ENCODE measurements at places on chromosomes 2 and 18.

- DNase-seq = no peak
These were observed 114.5 kb downstream of the TTC27 start for GRCh38 chr2:32742376-32742775.

- DNase-seq = no peak
These were observed 312.0 kb downstream of the GPD2 start for GRCh38 chr2:156748221-156748620.

DNA sequence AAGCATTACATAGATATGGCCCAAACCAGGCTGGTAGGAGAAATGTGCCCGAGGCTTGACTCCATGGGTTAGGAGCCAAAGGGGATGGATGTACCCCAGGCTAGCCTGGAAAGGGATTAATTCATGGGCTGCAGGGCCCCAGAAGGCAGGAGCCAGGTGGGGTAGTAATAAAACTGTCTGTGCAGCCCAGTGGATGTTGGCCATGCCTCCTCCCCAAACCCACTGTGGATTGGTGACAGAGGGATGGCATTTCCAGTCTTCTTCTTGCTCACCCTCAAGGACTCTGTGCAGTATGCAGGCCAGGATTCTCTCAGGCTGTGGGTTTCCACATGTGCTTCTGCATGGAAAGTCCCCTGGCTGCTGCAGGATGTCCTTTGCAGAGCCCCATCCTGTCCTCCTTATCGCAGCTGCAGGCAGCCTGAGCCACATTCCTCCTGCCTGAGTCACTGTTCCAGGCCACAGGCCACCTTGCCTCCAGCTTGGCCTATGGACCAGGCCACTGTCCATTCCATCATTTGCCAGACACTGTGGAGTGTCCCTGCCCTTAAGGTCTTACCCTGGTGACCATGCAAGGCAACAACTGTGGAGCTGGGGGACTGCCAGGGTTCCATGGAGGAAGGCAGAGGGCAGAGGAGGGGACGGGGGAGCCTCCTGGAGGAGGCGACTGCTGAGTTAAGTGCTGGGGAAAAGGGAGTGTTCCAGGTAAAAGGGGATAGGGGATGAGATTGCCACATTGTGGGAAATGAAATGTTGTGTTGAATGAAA lies 38.9 kb downstream of the INO80C start:
- DNase-seq = no peak

- no peak for DNase-seq
These were observed 77.8 kb downstream of the CTIF start for GRCh38 chr18:48616484-48617255.

- DNase-seq = no peak
These were observed 40.6 kb downstream of the DHX57 start for GRCh38 chr2:38835015-38835601.

GRCh38 chr18:76999077-76999476 lies 133.5 kb downstream of the MBP start:
- DNase-seq = no peak

GRCh38 chr2:105787376-105788318 lies 42.9 kb downstream of the NCK2 start:
- DNase-seq = no peak

GRCh38 chr2:866009-866680 lies 84.5 kb upstream of the SNTG2 start:
- DNase-seq = no peak

DNA sequence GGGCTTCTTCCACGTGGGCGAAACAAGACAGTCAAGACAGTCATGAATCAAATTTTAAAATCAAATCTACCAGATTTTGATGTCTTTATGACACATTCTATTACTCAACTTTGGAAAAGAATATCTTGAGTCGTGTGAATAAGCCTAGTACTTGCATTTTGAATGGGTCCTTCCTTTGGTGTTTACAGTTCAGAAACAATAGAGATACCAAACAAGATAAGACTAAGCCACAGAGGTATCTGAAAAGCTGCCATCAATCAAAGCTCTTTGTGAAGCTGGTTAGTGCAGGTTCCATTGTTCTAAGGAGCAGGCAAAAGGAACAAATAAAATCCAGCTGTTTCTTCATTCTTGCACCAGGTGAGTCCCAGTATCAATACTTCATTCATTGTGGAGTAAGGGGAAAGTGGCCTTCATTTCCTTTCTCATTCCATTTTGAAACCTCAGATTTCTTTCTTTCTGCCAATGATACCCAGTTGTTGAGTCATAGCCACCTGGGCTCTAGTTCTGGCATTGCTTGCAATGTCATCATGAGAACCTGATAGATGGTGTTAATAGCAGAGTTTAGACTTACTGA lies 151.7 kb upstream of the L3MBTL4 start:
- no peak for DNase-seq

- DNase-seq = no peak
These were observed 43.2 kb upstream of the CAB39 start for GRCh38 chr2:230669386-230669950.

DNA sequence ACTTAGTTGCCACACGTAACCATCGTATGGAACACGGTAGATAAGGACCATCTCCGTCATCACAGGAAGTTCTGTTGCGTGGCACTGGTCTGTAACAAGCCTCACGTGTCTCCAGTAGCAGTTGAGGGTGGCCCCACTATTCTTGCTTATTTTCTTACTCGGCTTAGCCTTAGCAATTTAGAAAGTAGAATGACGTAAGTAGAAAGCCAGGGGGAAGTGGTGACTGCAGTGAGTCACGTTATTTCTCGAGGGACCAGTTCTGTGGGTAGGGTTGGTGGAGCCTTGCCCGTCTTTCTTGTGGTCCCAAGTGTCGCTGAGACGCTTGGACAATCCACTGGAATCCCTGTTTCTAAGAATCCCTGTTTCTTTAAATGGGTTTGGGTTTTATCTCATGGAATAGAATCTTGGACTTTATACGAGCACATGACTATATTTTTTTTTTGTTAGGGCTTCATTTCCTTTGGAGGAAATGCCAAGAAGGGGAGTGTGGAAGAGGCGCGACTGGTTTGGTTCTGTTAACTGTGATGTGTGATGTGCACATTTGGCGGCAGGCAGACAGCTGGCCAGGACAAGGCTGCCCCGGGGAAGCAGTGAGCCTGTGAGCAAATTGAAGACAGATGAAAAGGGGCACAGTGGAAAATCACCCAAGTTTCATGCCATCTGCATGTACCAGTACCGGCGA lies 96.2 kb downstream of the CABLES1 start:
- no peak for DNase-seq

GRCh38 chr2:217268978-217269377 lies 409.1 kb upstream of the TNP1 start:
- no peak for DNase-seq

- DNase-seq = no peak
These were observed 215.5 kb upstream of the FIGN start for GRCh38 chr2:163951312-163951711.

DNA sequence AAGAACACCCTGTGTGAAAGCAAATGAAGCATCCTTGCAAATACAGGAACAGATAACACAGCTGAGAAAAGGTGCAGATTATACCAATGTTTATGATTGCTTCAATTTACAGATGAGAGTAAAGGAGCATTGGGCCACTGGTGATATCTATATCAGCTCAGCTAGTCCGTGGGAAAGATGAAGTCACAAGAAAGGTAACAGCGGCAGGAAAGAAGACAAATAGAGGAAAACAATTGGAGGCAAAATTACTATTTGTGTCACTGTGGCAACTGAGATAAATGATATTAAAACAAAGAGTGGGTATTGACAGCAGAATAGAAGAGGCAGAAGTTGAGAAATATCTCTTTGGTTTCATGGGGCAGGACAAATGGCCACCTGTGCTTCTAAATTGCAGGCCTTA lies 121.2 kb upstream of the CAVIN2 start:
- no peak for DNase-seq

DNA sequence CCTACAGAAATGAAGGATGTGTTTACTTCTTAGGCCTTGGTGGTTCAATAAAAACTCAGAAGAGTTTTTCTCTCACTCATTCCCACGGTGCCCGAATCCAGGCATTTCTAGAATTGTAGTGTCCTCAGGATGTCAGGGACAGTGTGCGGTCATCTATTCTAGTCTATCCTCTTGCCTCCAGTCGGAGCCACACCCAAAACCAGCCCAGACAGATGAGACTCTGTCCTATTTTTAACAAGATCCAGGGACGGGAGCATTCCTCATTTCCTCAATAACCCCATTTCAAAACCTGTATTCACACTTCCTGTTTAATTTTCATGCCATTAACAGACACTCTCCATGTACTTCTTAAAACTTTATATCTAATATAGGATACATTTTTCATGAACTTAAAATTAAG lies 11.6 kb upstream of the RBMS1 start:
- no peak for DNase-seq

DNA sequence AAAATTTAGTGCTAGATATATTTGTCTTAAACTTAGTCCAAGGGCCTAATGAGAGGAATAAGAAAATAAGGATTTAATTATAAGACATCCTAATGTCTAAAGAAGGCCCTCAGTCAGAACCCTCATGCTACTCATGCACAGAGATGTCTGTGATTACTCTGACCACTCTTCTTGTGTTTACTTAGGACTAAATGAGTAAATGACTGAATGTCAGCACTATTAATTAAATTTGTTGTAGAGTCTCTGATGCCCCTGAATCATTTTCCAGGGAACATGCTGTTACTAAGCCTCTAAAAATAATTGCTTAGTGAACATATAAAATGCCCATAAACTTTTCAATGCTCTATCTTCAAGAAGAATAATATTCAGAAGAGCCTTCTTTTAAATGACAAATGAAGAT lies 32.4 kb downstream of the GULP1 start:
- no peak for DNase-seq

- DNase-seq = no peak
These were observed 222.1 kb downstream of the CELF4 start for GRCh38 chr18:37343542-37343851.

GRCh38 chr2:38268691-38269327 lies 108.3 kb downstream of the ATL2 start:
- no peak for DNase-seq

- DNase-seq = no peak
These were observed 366.7 kb downstream of the NUP35 start for GRCh38 chr2:183490914-183491313.

- DNase-seq = no peak
These were observed 3.4 kb downstream of the SGPP2 start for GRCh38 chr2:222427646-222428301.

GRCh38 chr2:30265052-30266015 lies 34.0 kb downstream of the LBH start:
- DNase-seq = no peak

DNA sequence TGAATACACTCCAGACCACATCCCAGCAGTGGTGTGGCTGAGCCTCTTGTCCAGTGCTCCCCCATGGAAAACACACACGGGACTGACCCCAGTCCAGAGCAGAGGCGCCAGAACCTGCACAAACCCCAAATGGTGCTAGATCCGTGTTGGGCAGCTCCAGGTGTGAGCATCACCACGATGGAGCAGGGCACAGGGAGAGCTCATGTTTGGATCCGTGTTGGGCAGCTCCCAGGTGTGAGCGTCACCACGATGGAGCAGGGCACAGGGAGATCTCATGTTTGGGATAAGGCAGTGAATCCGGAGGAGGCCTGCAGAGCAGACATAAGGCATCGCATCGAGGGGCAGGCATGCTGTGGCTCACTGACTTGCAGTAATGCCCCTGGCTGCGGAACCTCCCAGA lies 460.0 kb upstream of the MYT1L start:
- no peak for DNase-seq

DNA sequence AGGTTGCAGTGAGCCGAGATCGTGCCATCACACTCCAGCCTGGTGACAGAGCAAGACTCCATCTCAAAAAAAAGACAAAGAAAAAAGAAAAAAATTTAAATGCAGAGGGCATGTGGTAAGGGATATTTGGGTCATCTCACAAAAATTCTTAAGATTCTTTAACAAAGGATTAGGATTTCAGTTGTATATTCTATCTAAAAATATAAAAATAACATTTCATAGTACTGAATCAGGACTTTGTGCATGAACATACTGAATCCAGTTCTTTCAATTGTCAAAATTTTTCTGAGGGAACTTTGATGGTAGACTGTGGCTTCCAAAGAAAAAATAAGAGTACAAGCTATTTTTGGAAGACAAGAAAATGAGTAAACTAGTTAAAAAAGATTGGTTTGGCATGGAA lies 6.5 kb upstream of the PPP3R1 start:
- no peak for DNase-seq

- DNase-seq = no peak
These were observed 125.5 kb downstream of the MC4R start for GRCh38 chr18:60247103-60247502.

GRCh38 chr2:48870503-48870902 lies 115.0 kb upstream of the LHCGR start:
- DNase-seq = no peak

DNA sequence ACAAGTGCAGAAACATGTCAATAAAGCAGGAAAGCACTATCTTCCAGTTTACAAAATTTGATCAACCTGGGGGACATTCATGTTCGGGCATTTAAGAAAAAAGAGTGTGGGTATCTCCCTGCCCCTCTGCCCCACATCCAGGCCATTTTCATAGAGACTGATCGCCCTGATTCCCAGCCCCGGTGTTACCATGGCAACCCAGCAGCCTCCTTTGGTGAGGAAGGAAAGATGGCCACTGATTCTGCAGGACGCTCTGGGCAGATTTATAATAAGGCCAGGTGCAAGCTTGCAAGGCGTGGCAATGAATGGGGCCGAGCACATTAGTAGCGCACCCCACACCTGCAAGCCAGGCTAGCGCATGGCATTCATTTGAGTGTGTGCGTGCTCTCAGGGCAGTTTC lies 36.7 kb upstream of the ARL4C start:
- DNase-seq = no peak

DNA sequence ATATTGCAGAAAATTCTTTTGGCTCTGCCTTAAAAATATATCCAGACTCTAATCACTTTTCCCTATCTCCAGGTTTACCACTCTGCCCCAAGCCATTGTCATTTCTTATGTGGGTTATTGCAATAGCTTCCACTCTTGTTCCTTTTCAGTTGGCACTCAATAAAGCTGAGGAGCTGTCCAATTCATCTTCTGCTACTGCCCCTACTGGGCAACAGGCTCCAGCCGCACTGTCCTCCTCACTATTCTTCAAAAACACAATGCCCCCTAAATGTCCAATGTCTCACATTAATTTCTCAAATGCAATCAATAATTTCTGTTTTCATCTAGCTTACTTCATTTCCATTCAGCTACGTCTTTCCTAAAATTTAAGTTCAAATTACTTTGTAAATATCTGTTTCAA lies 1262.5 kb upstream of the CDH2 start:
- no peak for DNase-seq

- DNase-seq = no peak
These were observed 27.6 kb downstream of the GALNT3 start for GRCh38 chr2:165766326-165766927.

DNA sequence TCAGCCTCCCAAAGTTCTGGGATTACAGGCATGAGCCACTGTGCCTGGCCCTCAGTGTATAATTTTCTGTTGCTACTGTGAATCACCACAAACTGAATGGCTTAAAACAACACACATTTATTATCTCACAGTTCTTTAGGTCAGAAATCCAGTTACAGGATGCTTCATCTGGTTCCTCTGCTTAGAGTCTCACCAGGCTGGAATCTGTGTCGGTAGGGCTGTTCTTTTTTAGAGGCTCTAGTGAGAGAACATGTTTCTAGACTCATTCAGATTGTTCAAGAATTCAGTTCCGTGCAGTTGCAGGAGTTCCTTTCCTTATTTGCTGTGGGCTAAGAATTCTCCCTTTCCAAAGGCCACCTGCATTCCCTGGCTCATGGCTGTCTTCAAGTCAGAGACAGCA lies 22.2 kb downstream of the CCDC121 start:
- DNase-seq = no peak

- DNase-seq = no peak
These were observed 523.0 kb downstream of the TXNL1 start for GRCh38 chr18:56115071-56116015.

All from cerebellar nuclear complex (tissue), 1 donor.